ENCODE measurements at places on chromosomes 6 and 20.

- no peak for DNase-seq
Measured at GRCh38 chr20:34537651-34538050, 20.9 kb upstream of the MAP1LC3A start.

GRCh38 chr20:62002882-62003480 is 62.7 kb downstream of the TAF4 start:
- no peak for DNase-seq

- no peak for DNase-seq
Measured at GRCh38 chr20:59666586-59666985, 62.2 kb downstream of the PHACTR3 start.

- DNase-seq: no peak
Measured at GRCh38 chr6:158770533-158771330, 48.4 kb downstream of the EZR start.

DNA sequence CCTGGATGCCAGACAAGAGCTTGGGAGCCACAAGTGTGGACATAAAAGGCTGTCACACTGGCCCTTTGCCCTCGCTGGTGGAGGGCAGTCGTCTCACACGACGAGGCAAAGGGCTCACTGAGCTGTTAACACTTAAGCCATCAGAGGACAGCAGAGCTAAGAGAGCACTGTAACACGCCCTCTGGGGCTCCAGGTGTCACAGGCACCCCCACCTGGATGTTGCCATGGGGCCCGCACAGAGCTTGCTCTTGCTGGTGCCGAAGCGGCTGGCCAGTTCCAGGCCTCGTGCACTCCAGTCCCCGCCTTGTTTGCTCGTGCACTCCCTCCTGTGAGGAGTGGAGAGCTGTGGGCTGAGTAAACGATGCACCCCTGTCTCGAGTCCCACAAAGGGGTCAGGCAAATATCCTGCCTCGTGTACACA is 37.4 kb downstream of the SLC35D3 start:
- DNase-seq: no peak

DNA sequence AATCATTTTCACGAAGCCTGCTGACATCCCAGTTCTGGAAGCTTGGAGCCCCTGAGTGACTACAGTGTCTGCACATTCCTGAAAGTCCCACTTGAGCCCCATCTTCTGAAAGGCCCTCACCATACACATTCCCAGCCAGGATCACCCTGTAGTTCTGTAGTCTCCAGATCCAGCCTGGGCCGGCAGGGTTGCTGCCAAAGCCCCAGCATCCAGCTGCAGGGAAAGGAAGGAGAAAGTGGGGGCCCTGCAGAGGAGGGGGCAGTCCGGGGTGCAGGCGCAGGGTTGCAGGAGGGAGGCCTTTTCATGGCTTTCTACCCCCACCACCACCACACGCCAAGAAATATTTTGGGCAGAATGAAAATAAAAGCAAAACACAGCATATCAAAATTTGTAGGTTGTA is 26.0 kb downstream of the MDFI start:
- DNase-seq: no peak

- no peak for DNase-seq
Measured at GRCh38 chr6:136148051-136148450, 102.1 kb downstream of the MTFR2 start.

GRCh38 chr20:41669708-41670263 is 51.6 kb upstream of the CHD6 start:
- peak; percentile 84 for DNase-seq

DNA sequence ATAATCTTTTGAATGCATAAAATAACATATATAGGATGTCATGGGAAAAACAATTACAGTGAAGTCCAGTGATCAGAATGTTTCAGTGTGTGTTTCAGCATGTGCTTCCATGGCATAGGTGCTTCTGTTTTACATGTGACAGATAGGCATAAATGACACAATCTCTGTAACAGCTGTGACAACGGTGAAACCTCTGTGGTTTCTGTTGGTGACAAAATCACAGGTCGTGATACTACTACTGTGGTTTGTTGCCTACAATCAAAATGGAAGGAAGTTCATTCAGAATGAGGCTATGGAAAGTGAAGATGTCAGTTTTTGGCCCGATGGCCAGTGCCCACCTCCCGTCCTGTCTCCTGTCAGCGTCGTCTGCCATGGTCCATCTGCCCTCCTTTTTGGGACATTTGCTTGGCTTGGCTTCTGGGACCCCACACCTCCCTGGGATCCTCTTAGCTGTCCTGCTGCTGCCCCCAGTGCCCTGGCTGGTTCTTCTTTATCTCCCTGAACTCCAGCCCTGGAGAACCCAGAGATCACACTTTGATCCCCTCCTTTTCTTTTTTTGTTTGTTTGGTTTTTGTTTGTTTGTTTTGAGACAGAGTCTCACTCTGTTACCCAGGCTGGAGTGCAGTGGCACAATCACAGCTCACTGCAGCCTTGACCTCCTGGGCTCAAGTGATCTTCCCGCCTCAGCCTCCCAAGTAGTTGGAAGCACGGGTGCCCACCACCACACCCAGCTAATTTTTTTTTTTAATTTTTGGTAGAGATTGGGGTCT is 79.3 kb upstream of the NAA20 start:
- no peak for DNase-seq

DNA sequence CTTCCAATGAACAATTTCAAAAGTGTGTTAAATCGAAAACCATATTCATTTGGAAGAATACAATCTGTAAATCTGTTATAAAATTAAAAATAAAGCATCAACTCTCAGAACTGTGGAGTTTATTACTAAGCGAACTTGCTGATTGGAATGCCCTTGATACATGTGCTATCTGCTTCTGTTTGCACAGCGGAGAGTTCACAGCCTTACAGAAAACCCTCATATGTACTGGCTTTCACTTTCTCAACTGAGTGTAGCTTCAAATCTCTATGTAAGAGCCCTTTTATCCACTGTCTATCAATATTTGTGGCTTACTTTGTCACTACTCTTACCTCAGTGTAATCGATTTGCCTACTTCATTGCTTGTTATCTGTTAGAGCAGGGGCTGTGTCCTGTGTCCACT is 447.4 kb downstream of the C6orf118 start:
- no peak for DNase-seq

DNA sequence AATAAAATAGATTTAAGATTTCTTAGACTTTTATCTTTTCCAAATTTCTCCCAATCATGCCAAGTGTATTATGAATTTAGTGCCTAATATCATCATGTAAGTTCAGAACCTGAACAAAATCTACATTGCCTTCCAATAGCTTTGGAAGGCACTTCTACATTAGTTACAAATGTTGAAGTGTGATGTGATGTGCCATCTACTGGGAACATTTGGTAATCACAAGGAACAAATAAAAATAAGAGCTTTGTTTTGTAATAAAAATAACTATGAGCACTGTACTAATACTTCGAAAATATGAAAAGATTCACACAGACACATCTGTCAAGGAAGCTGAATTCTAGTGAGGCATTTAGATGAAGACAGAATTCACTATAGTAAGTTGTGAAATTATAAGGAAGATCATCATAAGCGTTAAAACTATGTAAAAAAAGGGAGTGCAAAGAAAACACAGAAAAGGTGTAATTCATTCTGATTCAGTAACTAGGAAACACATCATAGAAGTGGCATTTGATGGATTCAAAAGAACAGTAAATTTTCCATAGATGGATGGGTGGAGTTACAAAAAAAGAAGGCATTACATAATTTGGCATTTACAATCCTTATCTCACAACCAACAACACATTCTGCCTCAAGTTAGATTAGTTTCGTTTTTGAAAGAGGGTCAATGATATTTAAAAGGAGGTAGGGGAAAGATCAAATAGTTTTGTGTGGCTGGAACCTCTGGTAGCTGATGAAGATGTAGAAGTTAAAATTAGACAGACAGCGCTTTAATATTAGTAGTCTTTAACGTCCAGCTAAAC is 161.0 kb downstream of the ASCC3 start:
- DNase-seq: no peak

DNA sequence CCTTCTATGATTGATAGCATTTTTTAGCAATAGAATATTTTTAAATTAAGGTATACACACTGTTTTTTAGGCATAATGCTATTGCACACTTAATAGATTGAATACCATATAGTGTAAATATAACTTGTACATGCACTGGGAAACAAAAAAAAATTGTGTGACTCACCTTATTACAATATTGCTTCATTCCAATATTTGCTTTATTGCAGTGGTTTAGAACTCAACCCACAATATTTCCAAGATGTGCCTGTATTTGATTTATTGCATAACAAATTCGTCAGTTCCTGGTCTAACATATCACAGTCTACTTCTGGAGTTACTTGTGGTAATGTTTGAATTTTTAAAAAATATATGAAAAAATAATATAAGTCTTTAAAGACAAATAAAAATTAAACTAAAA is 41.9 kb upstream of the DEFB112 start:
- DNase-seq: no peak

DNA sequence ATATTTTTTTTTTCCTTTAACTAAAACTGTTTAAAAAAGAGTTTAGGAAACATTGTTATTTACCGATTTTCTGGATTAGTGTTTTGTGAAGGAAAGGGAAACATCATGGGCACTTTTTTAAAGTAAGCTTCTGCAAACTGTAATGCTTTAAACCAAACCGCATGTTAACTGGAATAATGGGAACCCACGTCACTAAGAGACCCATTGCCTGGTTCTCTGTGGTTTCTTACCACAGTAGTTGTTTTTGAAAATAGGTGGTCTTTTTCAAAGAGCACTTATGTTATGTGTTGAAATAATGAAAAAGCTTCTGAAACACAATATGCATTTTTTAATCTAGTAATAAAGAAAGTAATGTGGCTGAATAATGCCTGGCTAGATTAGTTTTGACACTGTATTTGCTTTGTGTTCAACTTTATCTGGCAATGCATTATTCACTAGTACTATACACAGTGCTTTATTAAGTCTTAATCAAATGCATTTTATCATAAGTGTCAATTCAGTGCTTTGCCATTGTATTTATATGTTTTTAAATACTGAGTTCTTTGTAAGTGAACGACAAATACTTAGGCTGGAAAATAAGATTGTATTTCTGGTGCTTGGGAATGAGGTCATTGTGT is 754.1 kb upstream of the FLRT3 start:
- no peak for DNase-seq

DNA sequence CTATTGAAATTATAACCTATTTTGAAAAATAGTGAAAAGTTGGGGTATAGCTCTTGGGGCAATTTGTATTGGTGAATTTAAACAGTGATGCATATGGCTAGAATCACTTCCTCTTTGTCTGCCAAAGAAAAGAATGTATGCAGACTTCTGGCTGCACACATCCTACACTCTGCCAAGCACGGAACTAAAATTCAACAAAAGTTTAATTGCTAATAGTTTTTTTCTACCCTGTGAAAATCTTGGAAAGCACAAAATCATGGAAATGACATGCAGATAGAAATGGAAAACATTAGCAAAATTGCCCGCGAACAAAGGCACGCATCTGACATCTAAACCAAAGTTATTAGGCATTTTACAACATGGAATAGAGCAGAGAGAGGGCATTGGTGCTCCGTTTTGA is 106.4 kb upstream of the PDE10A start:
- no peak for DNase-seq

DNA sequence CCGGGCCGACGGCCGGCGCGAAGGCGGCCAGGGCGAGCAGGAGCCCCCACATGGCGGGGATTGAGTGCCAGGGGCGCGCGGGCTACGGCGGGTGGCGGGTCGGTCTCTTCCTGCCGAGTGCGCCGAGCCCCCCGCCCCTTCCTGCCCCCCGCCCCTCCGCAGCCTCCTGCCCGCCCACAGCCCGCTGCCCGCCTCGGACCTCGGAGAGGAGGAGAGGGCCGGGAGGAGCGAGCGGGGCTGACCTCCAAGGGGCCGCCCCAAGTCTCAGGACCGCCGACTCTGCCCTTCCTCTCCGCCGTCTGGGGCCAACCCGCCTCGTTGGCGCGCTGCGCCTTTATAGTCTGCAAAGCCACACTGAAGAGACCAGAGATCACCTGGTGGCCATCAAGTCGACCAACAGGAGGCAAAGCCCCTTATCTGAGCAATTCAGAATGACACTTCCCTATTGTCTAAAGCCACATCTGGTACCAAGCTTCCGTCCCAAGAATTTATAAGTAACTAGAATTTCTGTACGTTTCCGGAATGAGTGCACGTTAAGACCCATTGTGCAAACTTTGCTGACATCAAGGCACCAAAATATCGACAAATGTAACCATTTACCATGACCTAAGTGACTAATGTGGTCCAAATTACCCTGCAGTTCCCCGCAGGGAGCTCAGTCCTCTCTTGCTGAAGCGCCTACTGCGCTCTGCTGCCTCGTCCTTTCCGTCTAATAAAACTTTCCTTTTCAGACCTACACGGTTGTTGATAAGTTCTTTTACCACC is at the start of gene CPXM1:
Gene CPXM1, minus strand, starts transcription at position 107 of the 765 bp plus-strand sequence. Its CDS starts 55 bp downstream, at position 52.
- DNase-seq: peak; percentile 74

DNA sequence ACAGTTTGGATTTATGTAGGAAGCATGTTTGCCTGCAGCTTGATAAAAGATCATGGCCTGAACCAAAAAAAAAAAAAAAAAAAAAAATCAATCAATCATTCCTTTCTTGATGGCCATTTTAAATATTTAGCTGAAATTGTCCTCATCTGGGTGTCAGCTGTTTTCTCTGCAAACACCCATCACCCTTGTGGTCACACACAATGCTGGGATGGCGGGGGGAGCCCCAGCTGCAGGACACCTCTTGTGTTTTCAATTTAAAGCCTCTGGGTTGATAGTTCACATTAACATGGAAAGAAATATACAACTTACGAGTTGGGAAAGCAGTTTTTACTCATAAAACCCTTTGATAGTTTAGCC is 160.4 kb downstream of the ZFP64 start:
- DNase-seq: no peak

DNA sequence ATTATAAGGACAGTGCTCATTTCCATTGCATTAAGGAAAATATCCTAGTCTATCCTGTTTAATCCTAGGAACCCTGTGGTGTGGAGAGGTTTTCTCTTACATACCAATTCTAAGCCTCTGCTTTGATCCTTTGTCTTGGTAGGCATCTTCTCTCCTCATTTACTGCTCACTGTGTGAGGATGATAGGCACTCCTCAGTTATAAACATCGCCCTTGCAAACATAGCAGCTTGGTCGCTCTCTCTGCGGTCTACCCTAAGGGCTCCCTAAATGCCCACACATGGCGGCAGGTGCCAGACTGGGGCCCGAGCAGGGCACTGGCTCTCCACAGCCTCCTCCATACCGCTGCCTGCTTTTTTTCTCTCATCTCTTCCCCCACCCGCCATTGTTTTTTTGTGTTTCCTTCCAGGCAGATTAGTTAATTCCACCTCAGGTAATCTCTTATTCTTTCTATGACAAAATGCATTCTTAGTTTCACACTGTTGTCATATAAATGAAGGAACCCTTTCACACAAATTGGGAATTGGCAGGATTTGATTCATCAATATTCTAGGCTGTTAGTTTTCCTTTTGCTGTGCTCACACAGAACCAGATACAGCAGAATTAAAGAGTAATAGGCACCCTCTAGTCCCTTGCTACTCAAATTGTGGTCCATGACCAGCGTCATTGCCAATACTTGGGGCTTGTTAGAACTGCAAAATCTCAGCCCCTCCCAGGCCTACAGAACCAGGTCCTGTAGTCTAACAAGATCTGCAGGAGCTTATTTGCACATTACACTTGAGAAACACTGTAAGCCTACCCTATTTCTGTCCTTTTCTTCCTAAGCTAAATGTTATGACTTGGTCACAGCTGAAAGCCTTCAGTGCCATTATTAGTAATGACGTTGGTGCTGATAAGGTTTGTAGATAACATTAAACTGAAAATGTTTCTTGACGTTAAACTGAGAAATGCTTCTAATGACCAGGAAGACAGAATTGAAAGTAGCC is 36.3 kb downstream of the CARMIL1 start:
- no peak for DNase-seq

Data from K562 (cell line).